ENCODE measurements at places on chromosomes 5 and 9.
A peak's percentile ranks its signal among the peaks of the same experiment; 100 is the strongest.

- no peak for DNase-seq
These were observed 26.7 kb downstream of the EBF1 start for GRCh38 chr5:159073026-159073425.

DNA sequence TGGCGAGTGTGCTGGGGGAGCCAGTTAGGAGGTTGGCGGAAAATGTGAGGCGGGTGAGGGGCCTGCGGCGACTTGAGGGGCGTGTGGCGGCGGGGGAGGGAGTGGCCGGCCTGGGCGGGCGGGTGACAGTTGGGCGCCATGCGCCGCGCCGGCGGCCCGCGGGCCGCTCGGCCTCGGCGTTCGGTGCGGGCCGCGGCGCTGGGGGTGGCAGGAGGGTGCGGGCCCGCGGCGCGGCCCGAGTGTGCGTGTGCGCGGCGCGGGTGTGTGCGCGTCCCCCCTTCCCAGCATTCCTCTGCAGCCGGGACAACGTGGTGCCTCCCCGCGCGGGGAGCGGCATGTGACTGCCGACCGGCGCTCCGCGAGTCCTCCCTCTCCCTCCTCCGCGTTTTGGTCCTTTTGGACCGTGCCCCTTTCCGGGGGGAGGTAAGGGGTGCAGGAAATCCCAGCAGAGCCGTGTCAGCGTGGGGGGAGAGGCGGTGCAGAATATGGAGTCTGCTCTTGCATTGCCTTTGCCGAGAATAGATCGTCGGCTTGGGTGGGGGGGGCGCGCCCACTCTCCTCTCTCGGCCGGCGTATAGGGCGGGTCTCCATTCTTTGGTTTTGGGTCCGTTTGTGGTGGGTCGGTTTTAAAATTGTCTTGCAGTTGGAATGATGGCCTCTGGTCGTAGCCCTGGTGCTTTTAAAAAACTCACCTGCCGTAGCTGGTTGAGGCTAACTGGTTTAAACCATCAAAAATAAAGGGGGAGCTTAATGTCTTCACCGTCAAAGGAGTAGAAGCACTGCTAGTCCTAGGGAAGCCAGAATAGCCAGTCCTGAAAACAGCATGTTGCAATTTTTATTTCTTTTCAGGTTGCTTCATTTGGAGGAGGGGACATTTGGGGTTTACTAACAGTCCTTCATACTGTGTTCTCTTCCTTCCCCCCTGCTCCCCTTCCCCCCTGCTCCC lies 2.0 kb downstream of the LARP1 start:
- DNase-seq, result peak; percentile 58

DNA sequence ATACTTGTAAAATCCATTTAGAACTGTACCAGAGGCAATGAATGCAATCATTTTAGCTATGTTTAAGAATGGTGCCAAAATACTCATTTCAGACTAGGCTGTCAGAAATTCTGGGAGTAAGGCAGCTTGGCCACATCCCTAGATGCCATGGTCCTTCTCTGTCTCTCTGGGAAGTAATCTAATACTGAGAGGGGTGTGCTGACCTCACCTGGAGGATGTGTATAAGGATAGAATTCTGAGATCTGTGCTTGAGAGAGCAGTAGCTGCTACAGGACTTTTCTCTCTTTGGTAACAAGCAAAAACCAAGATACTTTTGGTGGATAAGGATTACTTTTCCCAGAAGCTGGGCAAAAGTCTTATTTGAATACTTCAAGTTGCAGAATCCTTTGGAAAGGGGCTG lies 68.1 kb upstream of the MRPS30 start:
- DNase-seq, result no peak

DNA sequence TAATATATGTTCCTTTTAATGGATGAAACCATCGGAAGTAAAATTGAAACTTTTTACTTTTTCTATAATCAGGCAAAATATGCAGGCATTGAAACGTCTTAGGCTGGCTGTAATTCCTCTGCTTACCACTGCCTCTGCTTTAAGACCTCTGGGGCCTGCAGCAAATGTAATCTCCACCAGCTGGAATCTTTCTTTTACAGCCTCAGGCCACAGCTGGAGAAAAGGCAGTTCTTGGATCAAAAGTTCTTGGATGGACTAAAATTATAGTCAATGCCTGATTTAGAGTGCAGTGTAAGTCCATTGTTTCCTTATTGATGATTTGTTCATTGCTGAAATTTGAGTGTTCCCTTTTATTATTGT lies 396.7 kb downstream of the KCTD16 start:
- DNase-seq, result no peak

DNA sequence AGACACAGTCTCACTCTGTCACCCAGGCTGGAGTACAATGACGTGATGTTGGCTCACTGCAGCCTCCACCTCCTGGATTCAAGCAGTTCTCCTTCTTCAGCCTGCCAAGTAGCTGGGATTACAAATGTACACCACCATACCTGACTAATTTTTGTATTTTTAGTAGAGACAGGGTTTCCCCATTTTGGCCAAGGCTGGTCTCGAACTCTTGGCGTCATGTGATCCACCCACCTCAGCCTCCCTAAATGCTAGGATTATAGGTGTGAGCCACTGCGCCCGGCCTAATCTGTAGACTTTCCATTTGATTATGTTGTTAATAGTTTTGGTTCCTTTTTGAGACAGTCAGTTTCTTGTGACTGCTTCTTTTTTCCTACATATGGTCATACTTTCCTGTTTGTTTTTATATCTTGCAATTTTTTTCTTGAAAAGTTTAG lies 31.0 kb downstream of the MTREX start:
- DNase-seq, result peak; percentile 75

DNA sequence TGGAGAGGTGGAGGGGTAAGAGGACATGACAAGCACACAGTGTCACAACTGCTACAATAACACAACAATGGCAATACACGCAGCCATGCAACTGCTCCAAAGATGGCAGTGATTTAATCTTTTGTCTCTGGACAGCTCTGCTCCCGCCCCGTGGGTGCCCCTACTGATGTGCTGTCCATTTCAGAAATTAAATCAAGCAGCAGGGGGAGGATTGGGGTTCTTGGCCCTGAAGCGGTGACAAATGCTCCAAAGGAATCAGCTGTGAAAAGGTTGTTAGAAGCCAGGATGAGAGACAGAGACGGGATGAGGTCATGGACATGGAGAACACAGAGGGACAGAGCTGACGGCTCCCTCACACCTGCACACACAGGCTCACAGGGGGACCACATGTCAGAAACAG lies 22.6 kb downstream of the CNTFR start:
- no peak for DNase-seq

GRCh38 chr9:130333041-130333711 lies 67.6 kb downstream of the HMCN2 start:
- no peak for DNase-seq

GRCh38 chr9:95819636-95820035 lies 55.9 kb upstream of the ERCC6L2 start:
- no peak for DNase-seq

DNA sequence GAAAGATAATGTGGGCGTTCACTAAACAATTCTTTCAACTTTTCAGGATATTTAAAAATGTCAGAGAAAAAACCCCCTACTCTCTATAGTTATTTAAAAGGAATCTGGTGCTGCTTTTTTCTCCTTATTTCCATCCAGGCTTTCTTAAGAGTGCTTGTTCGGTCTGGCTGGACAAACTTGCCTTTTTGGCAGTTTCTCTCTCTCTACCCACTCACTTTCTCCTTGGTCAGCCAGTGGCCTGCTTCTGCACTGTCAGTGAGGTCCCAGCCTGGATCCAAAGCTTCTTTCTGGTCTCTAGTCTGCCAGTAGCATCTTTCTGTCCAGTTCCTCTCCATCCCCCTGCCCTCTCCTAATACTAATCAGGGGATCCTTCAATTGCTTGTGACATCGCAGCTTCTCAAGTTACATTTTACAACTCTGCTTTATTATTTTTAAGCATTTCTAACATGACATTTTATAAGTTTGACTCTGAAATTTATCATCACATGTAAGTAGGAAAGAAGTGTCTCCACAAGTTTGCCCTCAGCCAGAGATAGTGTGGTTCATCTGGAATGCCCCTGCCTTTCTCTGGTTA lies 50.4 kb downstream of the PIK3R1 start:
- no peak for DNase-seq

DNA sequence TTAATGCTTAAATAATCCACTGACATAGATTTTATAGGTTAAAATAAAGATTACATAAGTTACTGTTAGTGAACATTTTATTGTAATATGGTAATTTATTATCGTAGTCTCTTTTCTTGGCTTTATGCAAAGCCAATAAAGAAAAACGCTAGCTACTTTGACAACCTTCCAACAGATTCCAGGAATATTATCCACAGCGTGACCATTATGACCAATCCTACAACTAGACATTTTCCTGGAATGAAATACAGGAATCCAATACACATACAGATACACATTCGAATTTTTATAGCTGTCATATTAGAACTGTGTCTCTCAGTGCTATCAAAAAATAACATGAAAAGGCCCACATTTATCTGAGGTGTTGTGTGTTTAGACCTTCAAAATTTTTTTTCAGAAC lies 13.1 kb downstream of the RPS23 start:
- DNase-seq, result no peak

- peak; percentile 91 for DNase-seq
These were observed 65.3 kb downstream of the RXRA start for GRCh38 chr9:134391319-134392231.

GRCh38 chr5:36150676-36151433 lies 832 bp downstream of the LMBRD2 start:
- DNase-seq, result peak; percentile 72

GRCh38 chr9:114884787-114885452 lies 45.5 kb downstream of the TNFSF8 start:
- no peak for DNase-seq

DNA sequence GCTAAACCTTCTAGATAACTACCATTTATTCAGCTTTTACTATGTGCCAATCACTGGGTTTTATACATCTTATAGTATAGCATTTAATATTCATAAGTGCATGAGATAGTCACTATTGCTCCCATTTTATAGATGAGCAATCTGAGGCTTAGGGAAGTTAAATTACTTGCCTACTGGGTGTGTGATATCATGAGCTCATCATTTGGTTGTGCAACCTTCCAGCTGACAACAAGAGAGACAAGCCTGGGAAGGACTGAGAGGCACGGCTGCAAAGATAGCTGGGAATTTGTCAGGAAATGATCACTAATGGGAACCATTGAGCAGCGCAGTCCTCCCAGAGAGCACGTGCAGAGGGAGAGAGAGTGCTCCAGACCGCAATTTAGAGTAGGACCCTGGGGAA lies 481.6 kb upstream of the KIF2A start:
- DNase-seq, result no peak

DNA sequence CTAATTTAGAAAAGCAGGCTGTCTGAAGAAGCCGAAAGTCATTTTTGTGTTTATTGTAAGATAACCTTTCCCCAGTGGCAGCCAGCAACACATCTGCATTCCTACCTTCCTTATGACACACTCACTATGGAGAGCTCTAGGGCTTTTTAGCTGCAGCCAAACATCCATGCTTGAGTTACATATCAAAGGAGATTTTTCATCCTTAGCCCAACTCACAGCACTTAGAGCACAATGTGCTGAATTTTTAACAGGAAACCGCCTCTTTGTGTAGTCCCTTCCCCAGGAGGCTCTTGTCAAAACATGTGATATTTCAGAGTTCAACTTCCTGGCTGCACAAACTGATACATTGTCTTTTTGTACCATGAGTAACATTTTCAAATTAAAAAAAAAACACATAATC lies 379.2 kb downstream of the CTNND2 start:
- no peak for DNase-seq

- DNase-seq, result peak; percentile 64
These were observed 142.3 kb downstream of the SMARCA2 start for GRCh38 chr9:2157277-2158110.

- no peak for DNase-seq
These were observed 599.7 kb downstream of the CAAP1 start for GRCh38 chr9:26292943-26293342.

- DNase-seq, result no peak
These were observed 197.9 kb downstream of the EPB41L4A start for GRCh38 chr5:112221128-112221527.

- no peak for DNase-seq
These were observed 1.3 kb upstream of the SKP1 start for GRCh38 chr5:134178096-134178419.

GRCh38 chr5:54519509-54519876 lies 1.9 kb downstream of the SNX18 start:
- DNase-seq, result no peak

DNA sequence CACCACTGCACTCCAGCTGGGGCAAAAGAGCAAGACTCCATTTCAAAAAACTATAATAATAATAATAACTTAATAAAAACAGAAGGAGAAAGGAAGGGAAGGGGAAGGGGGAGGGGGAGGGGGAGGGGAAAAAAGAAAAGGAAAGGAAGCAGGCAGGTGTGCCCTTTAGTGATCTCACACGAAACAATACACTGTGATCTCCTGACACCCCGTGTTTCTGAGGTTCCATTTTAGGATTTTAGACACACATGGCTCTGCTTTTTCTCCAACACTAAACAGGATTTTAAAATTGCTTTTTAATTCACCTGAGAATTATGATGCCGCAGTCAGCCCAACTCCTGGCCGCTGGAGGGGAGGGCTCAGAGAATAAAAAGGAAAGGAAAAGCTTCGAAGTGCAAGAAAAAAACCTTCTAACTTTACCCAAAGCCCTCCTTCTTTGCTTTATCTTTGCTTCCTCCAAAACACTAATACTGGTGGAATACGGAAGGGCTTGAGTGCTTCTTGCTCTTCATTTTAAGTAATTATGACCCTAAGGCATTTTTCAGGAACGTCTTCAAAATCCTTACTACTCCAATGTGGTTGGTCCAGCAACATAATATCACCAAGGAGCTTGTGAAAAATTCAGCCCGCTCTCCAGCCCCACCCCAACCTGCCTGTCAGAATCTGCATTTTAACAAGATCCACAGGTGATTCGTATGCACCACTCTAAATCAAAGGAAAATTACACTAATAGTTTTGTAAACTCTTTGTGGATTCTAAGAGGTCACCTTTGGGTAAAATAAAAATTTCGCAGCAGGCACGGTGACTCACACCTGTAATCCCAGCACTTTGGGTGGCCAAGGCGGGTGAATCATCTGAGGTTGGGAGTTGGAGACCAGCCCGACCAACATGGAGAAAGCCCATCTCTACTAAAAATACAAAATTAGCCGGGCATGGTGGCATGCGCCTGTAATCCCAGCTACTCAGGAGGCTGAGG lies 66.0 kb downstream of the MYO10 start:
- no peak for DNase-seq

- no peak for DNase-seq
These were observed 96.7 kb upstream of the CLINT1 start for GRCh38 chr5:157955541-157956172.

DNA sequence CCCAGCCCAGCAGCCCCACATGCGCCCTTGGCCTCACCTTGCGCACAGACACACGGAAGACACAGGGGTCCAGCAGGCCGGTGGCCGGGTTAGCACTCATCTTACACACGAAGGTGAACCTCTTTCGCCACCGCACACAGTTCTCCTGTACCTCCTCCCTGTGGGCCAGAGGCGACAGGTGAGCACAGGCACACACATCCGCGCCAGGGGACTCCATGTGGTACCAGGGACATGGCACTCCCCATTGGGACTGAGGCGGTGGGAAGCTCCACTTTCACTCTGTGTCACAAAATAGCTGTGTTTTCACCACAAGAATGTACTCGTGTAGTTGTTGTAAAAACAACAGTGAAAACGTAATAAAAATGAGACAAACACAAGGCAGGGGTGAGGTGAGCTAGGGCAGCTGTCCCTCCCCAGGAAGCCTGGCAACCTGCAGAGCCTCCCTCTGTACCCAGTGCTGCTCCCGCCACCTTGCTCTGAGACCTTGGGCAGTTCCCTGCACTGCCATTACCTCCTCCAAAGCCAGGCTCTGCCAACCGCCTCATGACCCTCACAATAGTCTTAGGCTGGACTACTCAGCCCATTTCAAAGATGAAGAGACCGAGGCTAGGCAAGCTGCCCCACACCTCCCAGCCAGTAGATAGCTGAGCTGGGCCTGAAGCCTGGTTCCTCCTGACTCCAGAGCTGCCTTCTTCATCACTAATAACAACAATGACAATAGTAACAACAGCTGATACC lies 16.3 kb upstream of the DPM2 start:
- DNase-seq, result no peak
